ENCODE measurements at places on chromosomes 7 and 10. TPM values are rescaled to one million over a fixed set of nuclear protein-coding genes. Genes with fewer than 3 reads are reported as not detected.

Gene NFKB2
- 24.9 TPM for polyA plus RNA-seq

Gene ACSM6
- polyA plus RNA-seq, result 0.39 TPM

Gene MYOZ1
- polyA plus RNA-seq, result 3.2 TPM

Gene H2BK1
- 0.35 TPM for polyA plus RNA-seq

- DNase-seq, result no peak
These were observed 125.8 kb downstream of the FAM107B start for GRCh38 chr10:14648946-14649345.

DNA sequence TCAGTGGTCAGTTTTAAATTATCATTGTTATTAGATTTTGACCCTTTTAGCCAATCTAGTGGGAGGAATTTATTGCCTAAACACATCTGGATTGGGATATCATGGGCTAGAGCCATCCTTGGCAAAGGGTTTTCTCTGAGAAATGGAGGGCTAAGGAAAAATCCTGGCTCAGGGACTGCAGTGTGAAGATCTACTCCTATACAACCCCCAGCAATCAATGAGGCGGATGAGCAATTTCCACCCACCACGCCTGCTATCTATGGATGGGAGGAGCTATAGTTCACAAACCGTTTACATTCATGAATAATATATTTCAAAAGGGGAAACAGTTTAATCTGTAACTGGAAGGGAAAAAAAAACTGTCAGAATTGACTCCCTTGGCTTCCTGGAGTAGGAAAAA is 2.7 kb downstream of the CAV1 start:
- no peak for DNase-seq

DNA sequence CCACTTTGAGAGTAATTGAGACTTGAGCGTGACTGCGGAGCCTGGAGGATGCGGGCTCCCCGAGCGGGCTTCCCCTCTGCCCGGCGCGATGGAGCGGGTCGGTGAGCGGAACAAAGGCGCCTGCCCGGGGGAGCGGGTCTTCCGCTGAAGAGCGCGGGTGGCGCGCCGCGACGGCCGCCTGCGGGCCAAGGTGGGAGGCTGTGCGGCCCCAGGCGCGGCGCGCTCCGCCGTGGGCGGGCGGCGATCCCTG is at the start of gene GALNT17:
Gene GALNT17 (plus strand): TSS at position 18 of the 250 bp plus-strand sequence.
- no peak for DNase-seq

- DNase-seq, result peak; percentile 56
These were observed at the start of gene DNAJC12 for GRCh38 chr10:67837541-67838314. Gene DNAJC12 (minus strand): TSS chr10:67838188. CDS start chr10:67838011, 177 bp downstream.

GRCh38 chr10:104350127-104350635 is 3.5 kb upstream of the CFAP58 start:
- peak; percentile 55 for DNase-seq

GRCh38 chr10:11795101-11795920 is 27.8 kb upstream of the PROSER2 start:
- DNase-seq, result no peak

GRCh38 chr10:123621492-123621891 is 44.7 kb upstream of the GPR26 start:
- no peak for DNase-seq
